Kidney (tissue), 22 donors: ENCODE measurements at places on chromosomes 3 and 15. TPM values are rescaled to one million over a fixed set of nuclear protein-coding genes. Genes with fewer than 3 reads are reported as not detected.

Gene IQCF5
- not detected for polyA plus RNA-seq

DNA sequence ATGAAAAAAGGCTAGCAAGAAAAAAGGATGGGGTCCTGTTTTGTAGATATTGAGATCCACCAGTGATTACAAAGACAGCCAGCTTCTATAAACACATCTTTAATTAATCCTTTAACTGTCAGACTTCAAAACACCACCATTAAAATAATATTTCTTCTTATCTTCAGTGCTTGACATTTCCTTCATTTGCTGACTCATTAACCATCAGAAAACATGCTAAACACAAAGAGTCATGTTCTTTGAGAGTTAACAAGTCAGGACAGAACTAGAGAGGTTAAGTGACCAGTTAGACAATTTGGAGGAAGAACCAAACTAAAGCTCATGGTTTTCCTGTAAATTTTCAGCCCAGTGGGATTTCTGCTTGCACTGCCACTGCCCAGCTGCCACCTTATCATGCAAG, 111.4 kb downstream of the MEIS2 start:
- no peak for DNase-seq

- no peak for DNase-seq
Measured at GRCh38 chr3:183692436-183692835, 5.2 kb upstream of the YEATS2 start.

DNA sequence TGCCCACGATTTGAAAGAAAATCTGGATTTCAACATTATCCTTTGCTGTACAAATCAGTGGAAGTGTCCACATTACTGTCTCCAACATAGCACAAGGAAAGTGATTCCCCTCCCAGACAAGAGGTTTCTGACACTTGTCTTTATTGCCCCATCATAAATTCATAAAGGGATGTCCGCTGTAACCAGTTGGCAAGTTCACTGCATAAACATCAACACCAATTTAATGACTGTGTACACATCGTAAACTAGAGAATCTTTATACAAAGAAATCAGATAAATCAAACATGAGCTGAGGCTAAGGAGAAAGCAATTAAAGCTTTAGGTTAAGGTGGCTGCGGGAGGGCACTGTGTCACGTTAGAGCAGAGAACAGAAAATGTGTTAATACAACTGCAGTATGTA, 129.8 kb downstream of the MEIS2 start:
- peak; percentile 30 for DNase-seq
